NCI-H748 treated with DMSO at 0.1 percent for 48 hours (cell line): ENCODE measurements at places on chromosomes 2 and 18.
A peak's percentile ranks its signal among the peaks of the same experiment; 100 is the strongest.

- no peak for DNase-seq
Observed at GRCh38 chr2:209937893-209938292, 64.5 kb upstream of the RPE start.

DNA sequence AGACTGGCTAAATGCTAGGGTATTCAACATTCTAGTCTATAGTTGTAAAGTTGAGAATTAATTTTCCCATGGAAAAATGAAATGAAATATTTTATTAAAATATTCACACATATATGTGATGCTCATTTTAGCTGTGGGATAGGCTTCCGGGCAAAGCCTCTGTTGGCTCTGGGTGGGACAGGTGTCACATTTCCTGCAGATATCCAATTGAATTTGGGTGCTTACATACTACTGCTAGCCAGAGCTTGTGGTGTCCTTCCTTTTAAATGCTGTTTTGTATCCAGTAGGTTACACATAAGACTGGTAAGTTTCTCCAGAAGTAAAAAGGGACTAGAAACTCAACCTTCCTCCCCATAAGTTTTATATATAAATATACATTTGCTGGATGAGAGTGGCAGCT, 73.8 kb downstream of the RPRM start:
- peak; percentile 41 for DNase-seq

DNA sequence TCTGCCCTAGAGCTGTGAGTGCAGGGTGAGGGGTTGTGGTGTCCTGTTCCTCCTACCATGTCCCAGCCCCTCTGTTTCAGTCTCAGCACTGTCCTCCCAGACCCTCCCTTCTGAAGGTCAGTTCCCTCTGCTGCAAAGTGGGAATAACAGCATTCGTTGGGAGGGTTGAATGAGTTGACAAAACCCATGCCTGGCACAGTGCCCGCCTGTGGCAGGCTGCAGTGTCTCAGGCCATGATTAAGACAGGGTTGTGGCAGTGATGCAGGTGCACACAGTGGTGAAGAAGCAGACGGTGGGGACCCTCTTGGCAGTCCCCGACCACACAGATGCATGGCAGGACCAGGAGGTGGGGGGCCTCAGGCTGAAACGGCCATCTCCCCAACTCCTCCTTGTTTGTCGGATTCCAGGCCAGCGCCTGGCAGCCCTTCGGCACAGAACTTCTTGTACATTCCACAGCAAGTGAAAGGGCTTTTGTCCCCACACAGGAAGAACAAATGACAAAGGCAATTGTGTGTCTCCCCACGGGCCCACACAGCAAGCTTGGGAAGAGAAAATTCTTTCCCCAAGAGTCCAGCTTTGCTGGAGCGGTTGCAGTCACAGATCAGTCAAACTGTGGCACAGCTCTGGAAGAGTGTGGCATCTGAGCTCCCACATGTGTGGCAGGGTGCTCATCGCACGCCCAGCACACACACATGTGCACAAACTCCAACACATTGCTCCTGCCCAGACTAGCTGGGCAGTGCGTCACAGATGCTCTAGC, 92.0 kb upstream of the MSH2 start:
- no peak for DNase-seq

- peak; percentile 25 for DNase-seq
Observed at GRCh38 chr18:68417166-68417799, 297.6 kb downstream of the TMX3 start.

DNA sequence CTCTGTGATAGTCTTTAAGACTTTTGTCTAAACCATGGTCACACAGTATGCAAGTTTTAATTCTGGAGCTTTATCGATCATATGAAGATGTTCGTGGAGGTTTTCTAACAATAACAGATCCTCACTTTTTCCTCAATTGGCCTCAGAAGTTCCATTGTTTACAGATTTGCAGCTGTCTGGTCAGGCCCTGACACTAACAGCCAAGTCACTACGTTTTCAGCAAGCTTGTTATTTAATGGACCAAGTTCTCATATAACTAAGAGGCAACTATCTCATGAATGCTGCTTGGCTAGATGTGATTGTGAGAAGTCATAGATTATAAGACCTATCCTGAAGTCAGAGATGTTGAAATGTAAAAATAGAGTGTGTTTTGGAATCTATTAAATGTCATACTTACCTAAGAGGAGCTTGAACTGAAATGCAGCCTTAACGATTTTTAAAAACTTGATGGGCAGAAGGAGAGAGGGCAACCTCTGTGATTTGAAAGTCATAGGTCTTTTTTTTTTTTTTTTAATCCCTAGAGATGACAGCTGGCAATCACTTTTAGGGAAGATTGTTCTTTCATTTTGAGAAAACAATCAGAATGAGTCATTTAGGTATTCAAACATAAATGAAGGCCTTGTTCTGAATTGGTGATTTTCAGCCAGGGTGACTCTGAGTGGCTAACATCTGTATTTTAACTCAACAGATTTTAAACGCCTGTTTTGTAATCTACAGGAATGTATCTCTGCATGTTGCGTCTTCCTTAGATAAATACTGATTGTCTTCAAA, 48.4 kb upstream of the NEMP2 start:
- no peak for DNase-seq

DNA sequence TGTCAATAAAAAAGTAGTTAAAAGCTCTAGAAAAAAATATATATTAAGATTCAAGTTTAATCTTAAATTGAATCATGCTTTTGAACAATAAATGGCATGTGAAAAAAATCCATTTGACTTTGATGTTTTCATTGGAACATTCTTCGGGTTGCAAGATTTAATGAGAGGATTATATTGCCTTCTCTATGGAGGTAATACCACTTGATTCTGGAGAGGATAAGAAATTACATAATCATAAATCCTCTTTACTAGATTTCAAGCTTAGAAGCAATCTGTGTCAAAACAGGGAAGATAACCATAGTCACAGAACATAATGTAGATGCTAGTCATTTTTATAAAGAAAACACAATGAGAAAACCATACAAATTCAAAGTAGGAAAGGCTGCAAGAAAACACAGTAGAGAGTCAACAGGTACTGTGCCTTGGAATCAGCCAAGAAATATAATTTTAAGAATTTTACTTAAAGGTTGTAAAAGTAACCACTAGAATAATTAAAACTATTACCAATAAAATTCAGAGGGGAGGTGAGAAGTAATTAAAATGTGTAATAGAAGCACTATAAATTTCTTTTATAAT, 18.7 kb upstream of the MAPRE2 start:
- no peak for DNase-seq

- DNase-seq = no peak
Observed at GRCh38 chr2:12269041-12269972, 447.4 kb upstream of the TRIB2 start.
